ENCODE measurements at places on chromosomes 5 and 9.

DNA sequence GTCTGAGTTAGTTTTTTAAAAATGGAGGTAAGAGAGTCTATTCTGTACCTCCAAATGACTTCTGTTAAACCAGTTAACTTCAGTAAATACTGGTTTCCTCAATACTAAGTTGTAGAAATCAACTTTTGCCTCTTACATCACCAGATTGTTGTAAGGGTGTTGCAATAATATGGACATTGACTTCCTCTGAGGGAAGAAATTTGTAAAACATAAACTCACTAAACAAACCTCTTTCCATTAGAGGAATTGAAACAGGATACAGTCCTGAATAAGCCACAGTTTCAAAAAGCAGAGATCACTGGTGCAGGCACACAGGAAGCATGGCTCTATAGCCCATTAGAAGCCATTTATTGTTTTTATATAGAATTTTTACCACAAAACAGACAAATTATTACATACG is 32.7 kb upstream of the SLCO6A1 start:
- DNase-seq, result no peak
- H3K4me1 ChIP-seq, result no peaks in the 10 kb centered on the region
- no peaks in the 10 kb centered on the region for H3K27me3 ChIP-seq
- H3K27ac ChIP-seq, result no peak overlapping the region
- no peak overlapping the region for H3K4me3 ChIP-seq

- no peaks in the 10 kb centered on the region for H3K4me1 ChIP-seq
- H3K27me3 ChIP-seq, result no peaks in the 10 kb centered on the region
- no peak overlapping the region for H3K4me3 ChIP-seq
- no peak for DNase-seq
These were observed 110.1 kb downstream of the TMEM167A start for GRCh38 chr5:82967072-82967471.

DNA sequence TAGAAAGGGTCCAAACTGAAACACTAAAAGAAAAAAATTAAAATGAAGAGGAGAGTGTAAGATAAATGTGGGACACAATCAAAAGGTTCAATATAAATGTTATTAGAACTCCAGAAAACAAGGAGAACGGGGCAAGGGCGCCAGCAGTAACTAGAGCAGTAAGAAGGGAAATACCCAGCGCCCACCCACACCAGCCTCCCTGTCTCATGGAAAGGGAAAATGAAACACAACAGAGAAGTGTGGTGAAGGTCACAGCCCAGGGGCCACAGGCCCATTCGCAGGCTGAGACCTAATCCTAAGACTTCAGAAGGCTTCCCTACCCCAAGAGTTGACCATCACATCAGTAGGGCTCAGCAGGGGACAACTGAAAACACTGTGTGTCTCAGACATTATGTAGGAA is 45.8 kb upstream of the CLK4 start:
- no peaks in the 10 kb centered on the region for H3K36me3 ChIP-seq
- H3K4me3 ChIP-seq, result no peak overlapping the region
- no peak for DNase-seq
- H3K27ac ChIP-seq, result no peak overlapping the region
- no peaks in the 10 kb centered on the region for H3K4me1 ChIP-seq

DNA sequence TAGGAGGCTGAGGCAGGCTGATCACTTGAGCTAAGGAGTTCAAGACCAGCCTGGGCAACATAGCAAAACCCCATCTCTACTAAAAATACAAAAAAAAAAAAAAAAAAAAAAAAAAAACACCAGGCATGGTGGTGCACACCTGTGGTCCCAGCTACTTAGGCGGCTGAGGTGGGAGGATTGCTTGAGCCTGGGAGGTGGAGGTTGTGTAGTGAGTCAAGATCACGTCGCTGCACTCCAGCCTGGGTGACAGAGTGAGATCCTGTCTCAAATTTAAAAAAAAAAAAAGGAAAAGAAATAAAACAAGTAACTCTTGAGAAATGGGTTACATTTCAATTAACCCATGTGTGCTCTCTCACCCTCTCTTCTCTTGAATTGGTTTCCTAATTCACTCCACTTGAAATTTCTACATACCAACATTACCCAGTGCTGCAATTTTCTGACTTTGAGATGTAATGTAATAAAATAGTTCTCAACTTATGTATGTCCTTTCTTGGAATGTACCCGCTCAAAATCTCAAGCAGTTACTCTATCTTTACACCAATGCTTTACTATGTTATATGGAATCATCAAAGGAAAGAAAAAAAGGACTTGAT is 35.8 kb downstream of the TMEM245 start:
- no peak overlapping the region for H3K27ac ChIP-seq
- H3K4me1 ChIP-seq, result peaks cover 3% of the 10 kb centered on the region
- DNase-seq, result no peak
- no peaks in the 10 kb centered on the region for H3K27me3 ChIP-seq

DNA sequence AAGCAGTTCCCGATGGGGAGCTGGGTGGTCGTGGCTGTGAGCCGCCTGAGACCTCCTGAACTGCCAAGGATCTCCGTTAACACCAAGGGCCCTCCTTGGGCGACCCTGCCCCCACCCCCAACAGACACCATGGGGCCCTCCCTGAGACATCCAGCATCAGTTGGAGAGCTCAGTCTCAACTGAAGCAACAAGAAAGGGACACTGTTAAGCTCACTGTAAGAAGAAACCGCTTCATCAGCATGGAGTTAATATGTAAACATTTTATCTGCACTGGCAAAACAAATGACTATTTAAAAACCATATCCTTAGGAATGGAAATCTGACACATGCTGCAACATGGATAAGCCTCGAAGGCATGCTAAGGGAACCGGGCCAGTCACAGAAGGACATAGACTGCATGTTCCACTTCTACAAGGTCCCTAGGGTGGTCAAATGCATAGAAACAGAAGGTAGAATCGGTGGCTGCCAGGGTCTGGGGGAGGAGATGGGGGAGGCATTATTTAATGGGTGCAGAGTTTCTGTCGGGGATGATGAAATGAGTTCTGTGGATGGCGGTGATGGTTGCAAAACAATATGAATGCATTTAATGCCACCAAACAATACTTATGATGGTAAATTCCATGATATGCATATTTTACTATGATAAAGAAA is 47.4 kb downstream of the ROR2 start:
- H3K27ac ChIP-seq, result peak overlapping the region; percentile 81
- DNase-seq, result peak; percentile 28
- H3K27me3 ChIP-seq, result no peaks in the 10 kb centered on the region

Measured in hepatocyte (in vitro differentiated cells).